Stimulated activated CD4-positive, alpha-beta T cell treated with anti-CD3 and anti-CD28 coated beads, Interleukin-1b, Interleukin-23, amount 100 ng/mL, for 4 hours (primary cell): ENCODE measurements at places on chromosomes 5 and 9.

DNA sequence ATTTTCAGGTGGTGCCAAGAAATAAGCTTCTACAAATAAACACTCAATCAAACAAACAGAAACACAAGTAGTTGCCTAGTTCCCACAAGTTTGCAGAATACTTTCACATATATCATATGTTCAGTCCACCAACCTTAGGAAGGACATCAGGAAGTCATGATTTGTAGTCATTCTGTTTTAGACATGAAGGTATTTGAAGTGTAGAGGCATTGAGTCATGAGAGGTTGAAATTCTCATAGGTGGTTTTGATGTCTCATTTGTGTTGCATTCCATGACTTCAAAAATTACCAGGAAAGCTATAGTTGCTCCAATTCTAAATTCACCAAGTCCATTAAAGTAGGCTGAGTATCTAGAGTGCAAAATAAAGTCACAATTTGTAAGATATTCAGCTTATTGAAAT is 159.0 kb downstream of the KCTD16 start:
- no peak for DNase-seq

GRCh38 chr9:87068177-87068840 is 121.0 kb upstream of the GAS1 start:
- no peak for DNase-seq

- no peak for DNase-seq
These were observed 131.7 kb upstream of the GDNF start for GRCh38 chr5:37971483-37972024.

GRCh38 chr5:5780253-5780652 is 357.8 kb downstream of the ICE1 start:
- no peak for DNase-seq

DNA sequence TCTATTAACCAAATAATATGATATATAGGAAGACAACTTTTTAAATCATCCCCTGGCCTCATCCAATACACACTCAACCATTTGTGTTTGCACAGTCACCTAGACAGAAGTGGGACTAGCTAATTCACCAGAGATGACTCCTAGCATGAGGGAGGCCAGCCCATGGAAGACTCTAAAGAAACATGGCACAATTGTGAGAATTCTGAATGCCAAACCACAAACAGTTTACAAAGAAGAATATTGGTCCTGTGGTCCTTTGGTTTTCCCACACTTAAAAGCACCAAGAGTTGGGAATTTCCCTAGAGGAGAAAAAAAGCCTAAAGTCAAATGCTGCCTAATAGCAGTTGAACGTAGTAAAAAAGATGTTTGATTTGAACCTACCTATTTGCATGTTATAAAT is 609.9 kb downstream of the ACTL7B start:
- no peak for DNase-seq

GRCh38 chr5:6905423-6905822 is 192.2 kb downstream of the TENT4A start:
- DNase-seq: no peak

DNA sequence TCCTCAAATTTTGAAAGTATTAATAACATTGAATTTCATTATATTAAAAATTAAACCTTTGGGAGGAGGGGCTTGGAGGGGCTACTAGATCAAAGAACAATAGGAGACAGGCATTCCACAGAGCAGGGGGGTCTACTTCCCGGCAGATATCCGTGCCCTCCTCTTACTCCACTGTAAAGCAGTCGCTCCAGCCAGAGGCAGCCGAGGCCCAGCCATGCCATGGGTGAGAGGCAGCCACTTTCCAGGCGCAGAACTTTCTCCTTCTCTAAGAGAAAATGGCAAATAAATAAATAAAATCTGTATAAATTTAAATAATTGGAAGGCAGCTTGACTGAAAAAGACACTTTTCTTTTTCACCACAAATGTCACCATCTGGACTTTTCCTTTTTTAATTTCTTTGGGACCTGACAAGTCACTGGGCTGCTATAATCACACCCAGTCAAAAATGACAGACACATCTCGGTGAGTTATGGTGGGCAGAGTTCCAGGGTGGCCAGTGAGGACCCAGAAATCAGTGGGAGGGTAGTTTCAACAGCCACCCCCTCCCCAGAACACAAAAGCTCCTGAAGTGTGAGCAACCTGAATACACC is 302.2 kb upstream of the SMARCA2 start:
- DNase-seq: no peak

- DNase-seq: no peak
These were observed 18.5 kb downstream of the SLC12A7 start for GRCh38 chr5:1093361-1093760.

- no peak for DNase-seq
These were observed 72.3 kb downstream of the NIPSNAP3B start for GRCh38 chr9:104836235-104836634.

DNA sequence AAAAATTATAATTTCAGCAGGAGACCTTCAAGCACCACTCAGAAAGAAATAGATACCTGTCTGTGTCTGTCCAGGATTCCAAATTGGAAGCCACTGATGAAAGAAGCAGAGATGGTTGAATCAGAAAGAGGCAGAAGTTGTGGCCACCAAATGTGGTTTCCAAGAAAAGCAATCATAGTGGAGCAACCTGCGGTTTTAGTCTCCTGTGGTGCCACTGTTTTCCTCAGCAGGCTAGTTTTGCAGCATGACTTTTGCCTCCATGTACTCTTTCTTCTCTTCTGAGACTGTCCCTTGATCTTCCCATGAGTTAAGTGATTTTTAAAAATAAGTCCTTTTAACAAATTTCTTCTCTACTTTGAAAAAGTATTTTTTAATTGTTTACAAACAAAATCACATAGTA is 535.8 kb downstream of the CYLC2 start:
- no peak for DNase-seq

GRCh38 chr9:122228191-122228567 is 578 bp downstream of the LHX6 start:
- DNase-seq: no peak
